ENCODE measurements at places on chromosomes 16 and 17.

DNA sequence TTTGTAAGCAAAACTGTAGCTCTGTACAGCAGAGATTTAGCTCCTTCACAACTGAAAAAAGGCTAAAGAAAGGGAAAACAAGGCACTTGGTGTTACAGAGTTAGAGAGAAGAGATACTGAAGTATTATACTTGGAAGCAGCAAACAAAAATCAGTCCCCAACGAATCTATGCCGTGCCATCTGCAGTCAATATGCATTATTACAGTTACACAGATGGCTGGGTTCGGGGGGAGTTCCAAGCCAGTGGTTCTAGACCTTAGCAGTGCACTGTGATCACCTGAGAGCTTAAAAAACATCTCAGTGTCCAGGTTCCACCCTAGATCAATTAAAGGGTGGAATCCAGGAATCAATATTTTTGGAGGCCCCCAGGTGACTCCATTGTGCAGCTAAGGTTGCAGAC lies 489.9 kb downstream of the SHISA9 start:
- DNase-seq: peak; percentile 7

GRCh38 chr16:4556112-4556511 lies at the start of gene C16orf96:
Gene C16orf96, plus strand, starts transcription at chr16:4556340. Its CDS starts 150 bp downstream, at chr16:4556490.
- no peak for DNase-seq

DNA sequence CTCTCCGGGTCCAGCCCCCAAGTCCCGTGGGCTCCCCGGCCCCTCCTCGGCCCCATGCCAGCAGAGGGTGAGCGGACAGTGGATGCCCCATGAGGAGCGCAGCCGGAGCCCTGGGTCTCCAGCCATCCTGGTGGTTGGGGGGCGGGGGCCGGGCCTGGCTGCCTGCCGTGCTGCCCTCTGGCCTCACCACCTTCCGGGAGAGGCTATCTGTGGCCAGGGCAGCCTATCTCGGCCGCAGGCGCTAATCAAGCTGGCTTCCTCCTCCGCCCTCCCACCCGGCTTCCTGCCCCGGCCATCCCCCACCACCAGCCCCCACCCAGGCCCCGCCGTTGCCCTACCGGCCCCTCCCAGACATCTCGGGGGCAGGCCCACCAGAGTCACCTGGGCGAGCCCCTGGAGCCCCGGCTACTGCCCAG lies 46.8 kb downstream of the ZFPM1 start:
- no peak for DNase-seq

- DNase-seq: no peak
Measured at GRCh38 chr16:26806657-26807056, 260.1 kb upstream of the C16orf82 start.

GRCh38 chr16:61897657-61898056 lies 138.6 kb downstream of the CDH8 start:
- no peak for DNase-seq

DNA sequence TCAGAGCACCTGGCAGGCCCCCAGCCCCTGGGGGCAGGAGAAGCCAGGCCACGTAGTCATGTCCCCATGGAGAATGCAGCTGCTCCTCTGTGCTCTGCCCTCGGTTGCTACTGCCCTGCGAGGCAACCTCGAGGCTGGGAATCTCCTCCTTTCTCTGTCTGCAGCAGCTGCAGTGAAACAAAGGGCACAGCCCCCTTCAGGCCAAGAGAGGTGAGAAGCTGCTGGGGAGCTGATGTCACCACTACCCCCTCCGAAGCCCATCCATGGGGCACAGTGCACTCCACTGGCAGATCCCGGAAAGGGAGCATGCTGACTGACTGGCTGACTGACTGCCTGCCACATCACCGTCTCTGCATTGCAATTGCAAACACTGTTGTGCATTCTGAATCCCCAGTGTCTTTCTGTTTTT lies 103.7 kb downstream of the GRIN2A start:
- DNase-seq: no peak

DNA sequence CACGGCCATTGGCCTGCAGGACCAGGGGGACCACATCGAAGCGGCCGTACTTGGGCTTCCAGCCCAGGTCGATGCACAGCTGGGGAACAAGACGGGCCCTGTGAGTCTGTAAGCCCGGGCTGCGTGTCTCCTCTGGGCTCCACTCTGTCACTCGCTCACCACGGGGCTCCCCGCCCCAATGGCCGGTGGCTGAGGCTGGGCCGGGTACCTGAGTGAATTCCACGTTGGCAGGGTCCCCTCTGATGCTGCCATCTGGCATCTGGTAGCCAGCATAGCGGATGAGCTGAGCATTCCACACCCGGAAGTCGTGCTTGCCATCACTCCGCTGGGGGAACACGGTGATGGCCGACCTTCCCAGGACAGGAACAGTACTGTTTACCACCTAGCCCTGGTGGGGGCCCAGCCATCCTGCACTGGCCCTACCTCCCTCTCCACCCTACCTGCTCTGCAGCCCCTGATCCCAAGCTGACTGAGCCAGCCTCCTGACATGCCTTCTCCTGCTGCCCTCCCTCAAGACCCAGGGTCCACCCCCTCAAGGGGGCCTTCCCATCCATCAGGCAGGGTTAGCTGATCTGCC lies 19.4 kb downstream of the NOS2 start:
- no peak for DNase-seq

DNA sequence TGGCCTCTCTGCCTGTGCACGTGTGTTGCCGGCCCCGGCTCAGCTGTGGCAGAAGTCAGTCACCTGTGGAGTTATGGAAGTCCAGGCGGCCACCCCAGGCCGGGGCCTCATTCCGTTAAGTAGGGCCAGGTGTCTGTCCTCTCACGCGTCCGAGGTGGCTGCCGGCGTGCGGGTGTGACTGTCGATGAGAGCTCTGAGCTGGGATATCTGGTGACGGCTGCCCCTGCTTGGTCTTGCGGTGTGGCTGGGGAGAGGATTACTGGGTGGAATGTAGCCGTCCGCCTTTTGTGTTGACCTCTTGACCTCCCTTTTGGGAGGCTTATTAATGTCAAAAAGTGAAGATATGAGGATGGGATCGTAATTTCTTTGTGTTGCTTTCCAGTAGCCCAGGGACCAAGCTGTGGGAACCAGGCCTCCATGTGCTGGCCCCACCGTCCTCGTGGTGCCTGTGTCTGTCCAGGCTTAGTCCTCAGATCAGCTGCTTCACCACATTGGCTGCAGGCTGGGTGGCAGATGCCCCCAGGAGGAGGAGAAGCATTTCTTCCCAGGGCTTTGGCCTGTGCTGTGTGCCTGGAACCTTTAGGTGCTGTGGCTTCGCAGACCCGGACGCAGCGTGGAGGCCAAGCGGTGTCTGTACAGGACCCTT lies 23.0 kb upstream of the ZNF750 start:
- no peak for DNase-seq
